ENCODE measurements at places on chromosomes 5 and 9.

GRCh38 chr9:8571643-8572042 is 772.1 kb upstream of the DMAC1 start:
- no peak for DNase-seq

- peak; percentile 43 for DNase-seq
Observed at GRCh38 chr5:149271716-149272563, at the start of gene AFAP1L1. AFAP1L1 (plus strand) TSS chr5:149271859; CDS start chr5:149271969, 110 bp downstream.

DNA sequence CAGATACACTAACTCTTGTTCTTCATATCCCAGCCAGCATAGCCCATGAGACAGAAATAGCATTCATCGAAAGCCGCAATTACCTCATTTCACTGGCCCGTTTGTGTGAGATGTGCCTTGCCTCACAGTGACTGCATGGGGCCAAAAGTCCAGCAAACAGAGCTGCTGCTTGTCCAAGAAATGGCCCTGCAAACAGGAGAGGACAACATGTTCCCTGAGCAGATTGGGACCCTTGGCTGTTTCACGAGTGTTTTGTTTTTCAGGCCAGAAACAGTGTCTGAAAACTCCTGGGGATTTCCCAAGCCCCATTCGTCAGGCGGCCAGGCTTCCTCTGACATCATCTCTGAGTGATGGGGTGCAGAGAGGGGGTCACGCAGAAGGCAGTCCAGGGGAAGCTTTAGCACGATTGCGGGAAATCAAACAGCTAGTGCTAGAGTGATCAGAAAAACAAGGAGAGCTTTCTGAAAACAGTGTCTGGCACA is 503.6 kb upstream of the PAPPA start:
- no peak for DNase-seq

GRCh38 chr9:91966503-91966902 is 16.5 kb upstream of the ROR2 start:
- DNase-seq = no peak

- no peak for DNase-seq
Observed at GRCh38 chr5:116378007-116378776, 196.4 kb downstream of the SEMA6A start.

DNA sequence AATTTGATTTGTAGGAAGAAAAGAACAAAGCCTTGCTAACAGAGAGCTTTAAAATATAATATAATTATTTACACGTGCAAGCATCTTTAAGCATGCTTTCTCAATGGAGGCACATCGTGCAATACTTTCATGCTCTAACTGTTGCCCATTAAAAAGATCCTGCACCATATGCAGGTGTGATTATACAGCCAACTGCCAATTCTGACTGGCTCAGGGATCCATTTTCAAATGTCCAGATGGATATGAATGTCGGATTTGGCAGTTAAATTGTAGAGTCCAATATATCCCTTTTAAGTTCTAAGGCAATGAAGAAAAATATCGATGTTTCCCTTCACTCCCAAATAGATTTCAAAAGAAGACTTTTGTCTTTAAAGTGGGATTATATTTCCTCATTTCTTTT is 416.4 kb upstream of the CD180 start:
- DNase-seq = no peak

All from foreskin melanocyte (primary cell).